ENCODE measurements at places on chromosomes 5 and 9. TPM values are rescaled to one million over a fixed set of nuclear protein-coding genes. Genes with fewer than 3 reads are reported as not detected.

GRCh38 chr5:143494162-143494561, 90.7 kb upstream of the NR3C1 start:
- DNase-seq = peak; percentile 51

The NCBP1 gene
- 64.8 TPM for total RNA-seq

- DNase-seq = no peak
Observed at GRCh38 chr9:116491219-116491618, 195.9 kb upstream of the TRIM32 start.

DNA sequence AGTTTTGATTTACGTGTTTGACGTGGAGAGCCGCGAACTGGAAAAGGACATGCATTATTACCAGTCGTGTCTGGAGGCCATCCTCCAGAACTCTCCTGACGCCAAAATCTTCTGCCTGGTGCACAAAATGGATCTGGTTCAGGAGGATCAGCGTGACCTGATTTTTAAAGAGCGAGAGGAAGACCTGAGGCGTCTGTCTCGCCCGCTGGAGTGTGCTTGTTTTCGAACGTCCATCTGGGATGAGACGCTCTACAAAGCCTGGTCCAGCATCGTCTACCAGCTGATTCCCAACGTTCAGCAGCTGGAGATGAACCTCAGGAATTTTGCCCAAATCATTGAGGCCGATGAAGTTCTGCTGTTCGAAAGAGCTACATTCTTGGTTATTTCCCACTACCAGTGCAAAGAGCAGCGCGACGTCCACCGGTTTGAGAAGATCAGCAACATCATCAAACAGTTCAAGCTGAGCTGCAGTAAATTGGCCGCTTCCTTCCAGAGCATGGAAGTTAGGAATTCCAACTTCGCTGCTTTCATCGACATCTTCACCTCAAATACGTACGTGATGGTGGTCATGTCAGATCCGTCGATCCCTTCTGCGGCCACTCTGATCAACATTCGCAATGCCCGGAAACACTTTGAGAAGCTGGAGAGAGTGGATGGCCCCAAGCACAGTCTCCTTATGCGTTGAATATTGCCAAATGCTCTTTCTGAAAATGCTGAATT, 850 bp downstream of the RRAGA start:
- DNase-seq = peak; percentile 42

The C5orf22 gene
- 25.7 TPM for total RNA-seq

- DNase-seq = peak; percentile 69
Observed at GRCh38 chr5:35859101-35859661, 2.5 kb downstream of the IL7R start.

The CD72 gene
- total RNA-seq = 1.4 TPM

- DNase-seq = peak; percentile 33
Observed at GRCh38 chr5:171418982-171419687, at the start of gene FGF18. Gene FGF18, plus strand, starts transcription at chr5:171419647. Its CDS starts 553 bp downstream, at chr5:171420200.

DNA sequence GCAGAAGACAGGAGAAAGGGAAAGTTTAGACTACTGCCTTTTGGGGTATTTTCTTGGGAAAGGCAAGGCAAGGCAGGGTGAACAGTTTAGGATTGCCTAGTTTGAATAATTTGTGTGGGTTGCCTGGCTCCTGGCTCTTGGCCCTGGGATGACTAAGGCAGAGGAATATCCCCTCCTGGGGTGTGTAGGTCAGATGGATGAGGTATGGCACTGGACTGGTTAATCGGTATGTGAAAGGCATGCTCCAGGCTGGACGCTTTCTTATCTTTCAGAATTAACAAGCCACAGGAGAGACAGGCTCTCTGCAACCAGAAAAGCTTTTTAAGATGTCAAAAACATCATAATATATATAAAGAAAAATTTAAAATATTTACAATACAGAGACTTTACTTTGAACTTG, 58.6 kb downstream of the STARD4 start:
- DNase-seq = peak; percentile 46

DNA sequence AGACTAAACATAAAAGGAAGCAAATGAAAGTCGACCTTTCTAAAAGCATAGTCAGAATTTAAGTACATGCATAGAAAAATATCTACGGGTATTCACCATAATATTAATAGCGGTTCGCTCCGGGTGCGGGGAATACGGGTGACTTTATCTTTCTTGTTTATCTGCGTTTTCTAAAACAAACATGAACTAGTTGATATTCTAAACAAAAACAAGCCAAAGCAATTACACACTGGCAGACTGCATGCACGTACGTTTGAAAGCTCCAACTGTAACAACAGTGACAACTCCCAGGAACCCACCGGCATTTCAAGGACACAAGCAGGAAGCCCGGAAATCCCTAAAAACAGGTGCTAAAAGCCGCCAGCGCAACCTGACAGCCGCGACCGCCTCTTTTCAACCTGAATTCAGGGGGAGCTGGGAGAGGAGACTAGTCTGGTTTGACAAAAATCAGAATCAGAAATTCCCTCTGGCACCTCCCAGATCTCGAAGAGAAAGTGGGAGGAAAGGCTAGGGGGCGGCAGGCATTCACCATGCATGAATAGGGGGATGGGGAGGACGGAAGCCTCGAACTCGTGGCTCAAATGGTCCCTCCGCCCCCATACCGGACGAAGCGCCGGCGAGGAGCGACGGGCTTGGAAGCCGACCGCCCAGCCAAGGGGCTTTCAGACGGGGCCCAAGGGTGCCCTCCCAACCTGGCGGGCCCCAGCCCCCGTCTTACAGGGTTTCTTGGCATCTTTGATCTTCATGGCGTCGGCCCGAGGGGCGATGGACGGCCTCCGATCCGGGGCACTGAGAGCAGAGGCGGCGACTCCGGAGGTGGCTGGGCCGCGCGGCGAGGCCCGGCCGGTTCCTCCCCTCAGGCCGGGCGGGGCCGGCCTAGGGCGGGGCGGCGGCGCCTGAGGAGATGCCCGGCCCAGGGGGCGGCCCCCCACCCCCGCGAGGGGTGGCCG, at the start of gene PANK3:
Gene PANK3 (minus strand): TSS at position 831 of the 950 bp plus-strand sequence. CDS start 85 bp downstream, at position 746.
- DNase-seq = peak; percentile 63

The DOCK8 gene
- total RNA-seq = not detected

- DNase-seq = no peak
Observed at GRCh38 chr9:22423566-22423965, 23.1 kb upstream of the DMRTA1 start.

The FAM81B gene
- total RNA-seq = not detected

All from LHCN-M2 (cell line).